ENCODE measurements at places on chromosomes 12 and 14.

DNA sequence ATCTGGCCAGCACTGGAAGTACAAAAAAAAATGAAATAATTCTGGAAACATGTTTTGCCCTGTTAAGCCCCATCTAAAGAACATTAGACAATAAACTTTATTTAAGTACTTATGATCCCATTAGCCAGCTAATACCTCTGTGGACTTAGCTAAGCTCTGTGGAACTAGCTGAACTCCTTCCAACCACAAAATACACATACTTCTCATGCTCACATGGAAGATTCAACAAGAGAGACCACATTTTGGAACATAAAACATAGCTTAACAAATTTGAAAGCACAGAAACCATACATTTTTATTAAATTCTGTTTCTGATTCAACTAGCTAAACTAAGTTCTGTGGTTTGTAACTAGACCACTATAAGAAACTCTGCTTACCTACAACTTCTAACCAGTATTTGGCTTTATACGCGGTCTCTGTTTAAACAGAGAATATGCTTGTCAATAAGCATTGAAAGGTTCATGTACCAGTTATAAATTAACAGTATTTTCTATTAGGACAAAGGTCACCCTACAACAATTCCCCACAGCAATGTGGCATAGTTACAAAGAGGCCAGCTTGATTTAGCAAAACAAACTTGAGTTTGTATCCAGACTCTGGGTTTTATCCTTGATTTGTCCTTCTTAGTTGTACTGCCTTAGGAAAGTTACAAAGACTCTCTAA lies 300.1 kb downstream of the C12orf50 start:
- no peak for DNase-seq

GRCh38 chr12:90936230-90937005 lies 18.6 kb downstream of the CCER1 start:
- no peak for DNase-seq

DNA sequence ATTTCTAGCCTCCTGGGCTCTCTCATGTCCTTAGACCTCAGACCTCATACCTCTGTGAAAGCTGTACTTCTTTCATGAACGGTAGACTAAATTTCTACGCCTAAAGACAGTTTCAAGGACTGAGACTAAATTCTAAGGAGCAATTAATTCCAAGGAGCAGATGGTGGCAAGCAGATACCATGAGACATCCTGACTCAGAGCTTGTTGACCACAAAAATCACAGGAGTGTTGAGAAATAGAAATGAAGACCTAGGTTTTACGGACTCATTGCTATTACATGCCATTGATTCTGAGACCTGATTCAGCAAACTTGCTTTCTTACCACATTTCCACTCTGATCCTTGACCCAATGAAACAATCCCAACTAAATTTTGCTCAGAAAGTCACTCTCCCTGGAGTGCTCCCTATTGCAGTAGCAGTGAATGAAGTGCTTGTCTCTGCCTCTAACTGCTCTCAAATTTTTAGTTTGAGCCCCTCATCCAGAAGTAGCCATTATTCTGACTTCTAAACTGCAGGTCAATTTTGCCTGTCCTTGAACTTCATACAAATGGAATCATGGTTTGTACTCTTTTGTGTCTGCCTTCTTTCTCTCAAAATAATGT lies 52.0 kb downstream of the PEX5 start:
- DNase-seq = no peak

DNA sequence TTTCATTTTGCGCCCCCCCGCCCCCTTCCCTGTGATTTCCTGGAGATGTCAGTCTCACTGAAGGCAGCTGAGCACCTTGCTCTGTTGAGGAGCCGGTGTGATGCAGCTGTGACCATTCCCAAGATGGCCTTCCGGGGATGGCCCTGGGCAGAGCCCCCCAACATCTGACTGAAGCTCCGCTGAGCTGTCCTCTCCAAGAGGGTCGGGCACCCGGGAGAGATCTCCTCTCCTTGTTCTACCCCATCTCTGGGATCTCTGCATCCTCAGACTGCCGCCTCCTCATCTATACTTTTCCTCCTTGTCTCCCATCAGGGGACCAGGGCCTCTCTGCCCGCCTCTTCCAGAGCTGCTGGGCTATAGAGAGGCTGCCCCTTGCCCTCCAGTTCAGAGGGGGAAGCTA lies 965 bp upstream of the SMOC1 start:
- DNase-seq = no peak

DNA sequence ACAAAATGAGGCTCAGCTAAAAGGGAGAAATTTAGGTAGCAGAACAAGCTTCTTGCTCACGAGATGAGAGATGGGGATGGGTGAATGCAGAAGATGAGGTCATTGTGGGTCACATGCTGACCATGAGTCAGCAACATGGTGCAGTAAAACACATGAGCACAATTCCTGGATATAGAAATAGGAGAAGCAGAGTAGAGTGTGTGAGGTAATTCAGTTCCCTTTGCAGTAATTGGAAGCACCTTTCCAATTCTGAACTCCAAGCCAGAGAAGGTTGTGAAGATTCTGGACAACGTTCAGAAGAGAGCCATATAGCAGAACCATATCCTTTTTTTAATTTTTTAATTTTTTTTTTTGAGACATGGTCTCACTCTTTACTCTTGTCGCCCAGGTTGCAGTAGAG lies 62.0 kb upstream of the LMNTD1 start:
- no peak for DNase-seq

DNA sequence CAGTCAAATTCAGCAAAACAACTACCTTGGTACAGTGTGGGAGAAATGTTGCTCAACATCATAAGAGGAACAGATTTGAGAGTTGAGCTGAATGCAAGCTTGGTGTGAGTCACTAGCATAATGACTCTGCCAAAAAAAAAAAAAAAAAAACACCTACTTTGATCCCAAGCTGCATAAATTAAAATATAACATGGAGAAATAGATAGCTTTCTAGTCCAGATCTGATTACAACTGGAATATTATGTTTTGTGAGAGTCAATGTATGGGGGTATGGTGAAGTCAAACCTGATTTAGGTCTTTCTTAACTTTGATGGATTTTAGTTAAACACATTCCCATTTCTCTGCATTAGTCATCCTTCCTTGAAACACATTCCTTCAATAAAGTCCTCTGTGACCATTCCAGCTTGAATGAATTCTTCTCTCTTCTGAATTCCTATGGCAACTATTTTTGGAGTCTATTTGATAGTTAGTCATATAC lies 188.1 kb downstream of the SLC5A8 start:
- no peak for DNase-seq

- no peak for DNase-seq
Observed at GRCh38 chr12:45532113-45532512, 197.4 kb upstream of the ARID2 start.

GRCh38 chr12:6212086-6212485 lies 11.9 kb downstream of the CD9 start:
- no peak for DNase-seq

GRCh38 chr12:78697817-78698415 lies 166.7 kb upstream of the SYT1 start:
- no peak for DNase-seq

DNA sequence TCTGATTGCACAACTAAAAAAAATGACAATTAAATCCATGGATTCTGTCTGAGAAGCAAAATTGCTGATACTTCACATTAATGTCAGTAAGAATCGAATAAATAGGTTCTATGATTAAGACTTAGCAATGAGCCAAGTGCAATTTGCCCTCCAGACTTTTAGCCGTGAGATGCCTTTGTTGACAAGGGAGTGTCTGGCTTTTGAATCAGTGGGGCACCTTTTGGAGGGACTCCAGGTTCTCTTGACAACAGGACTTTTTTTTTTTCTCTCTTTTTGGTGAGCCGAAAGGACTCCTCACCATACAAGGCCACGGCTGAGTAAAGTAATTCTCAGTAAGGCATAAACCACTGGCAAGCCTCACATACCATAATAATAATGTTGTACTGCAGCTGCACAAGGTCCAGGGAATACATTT lies 4.7 kb upstream of the MDM1 start:
- no peak for DNase-seq

DNA sequence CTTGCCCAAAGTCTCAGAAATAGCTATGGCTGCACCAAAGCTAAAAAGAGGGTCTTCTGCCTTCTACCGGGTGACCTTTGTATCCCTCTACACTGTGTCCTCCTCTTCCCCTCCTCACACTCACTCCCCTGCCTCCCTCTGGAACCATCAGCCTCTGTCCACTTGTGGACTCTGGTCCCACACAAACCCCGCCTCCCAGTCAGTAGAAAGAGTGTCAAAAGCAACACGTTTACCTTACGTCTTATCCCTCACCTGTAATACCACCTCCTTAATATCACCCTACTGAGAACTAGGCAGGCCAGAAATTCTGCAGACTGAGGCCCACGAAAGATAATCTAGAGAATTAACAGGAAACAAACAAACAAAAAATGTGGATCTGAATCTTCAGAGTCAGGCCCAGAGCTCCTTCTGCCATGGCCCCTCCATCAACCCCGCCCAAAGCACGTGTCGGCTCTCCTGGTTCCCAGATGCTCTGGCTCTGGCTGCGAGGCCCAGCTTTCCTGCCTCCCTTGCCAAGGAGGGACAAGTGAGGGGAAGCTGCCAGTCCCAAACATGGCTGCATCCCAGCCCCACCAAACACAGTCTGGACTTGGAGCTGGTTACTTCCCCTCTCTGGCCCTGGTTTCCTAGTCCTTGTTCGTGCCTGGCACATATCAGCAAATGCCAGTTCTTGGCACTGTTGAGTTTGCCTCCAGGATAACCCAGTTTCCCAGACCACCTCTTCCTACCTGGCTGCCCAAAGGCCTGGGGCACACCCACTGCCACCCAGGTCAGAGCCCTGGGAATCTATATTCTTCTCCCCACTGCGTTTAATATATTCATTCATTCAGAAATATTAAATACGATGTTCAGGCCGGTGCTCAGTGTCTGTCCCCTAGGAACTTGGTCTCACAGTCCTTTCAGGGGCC lies 2.7 kb downstream of the ACTN1 start:
- DNase-seq = no peak

- DNase-seq = no peak
Observed at GRCh38 chr12:30450872-30451271, 244.8 kb downstream of the IPO8 start.

DNA sequence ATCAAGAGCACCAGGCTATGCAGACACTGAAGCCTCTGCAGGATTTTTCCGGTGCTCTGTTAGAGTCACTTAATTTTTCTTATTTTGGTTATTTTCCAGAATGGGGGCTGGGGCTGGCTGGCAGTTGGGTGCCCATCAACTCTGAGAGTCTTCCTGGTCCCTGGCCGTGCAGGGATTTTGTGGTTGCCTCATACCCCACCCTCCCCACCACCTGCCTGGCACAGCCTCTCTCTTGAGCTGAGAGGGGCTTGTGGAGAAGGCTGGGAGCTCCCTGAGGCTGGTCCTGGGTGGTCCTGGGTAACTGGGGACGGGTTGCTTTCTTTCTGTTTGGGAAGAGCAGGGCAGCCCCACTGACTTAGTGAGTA lies 23.3 kb downstream of the LRTM2 start:
- no peak for DNase-seq

GRCh38 chr14:20706657-20707355 lies 18.2 kb downstream of the ANG start:
- DNase-seq = no peak

DNA sequence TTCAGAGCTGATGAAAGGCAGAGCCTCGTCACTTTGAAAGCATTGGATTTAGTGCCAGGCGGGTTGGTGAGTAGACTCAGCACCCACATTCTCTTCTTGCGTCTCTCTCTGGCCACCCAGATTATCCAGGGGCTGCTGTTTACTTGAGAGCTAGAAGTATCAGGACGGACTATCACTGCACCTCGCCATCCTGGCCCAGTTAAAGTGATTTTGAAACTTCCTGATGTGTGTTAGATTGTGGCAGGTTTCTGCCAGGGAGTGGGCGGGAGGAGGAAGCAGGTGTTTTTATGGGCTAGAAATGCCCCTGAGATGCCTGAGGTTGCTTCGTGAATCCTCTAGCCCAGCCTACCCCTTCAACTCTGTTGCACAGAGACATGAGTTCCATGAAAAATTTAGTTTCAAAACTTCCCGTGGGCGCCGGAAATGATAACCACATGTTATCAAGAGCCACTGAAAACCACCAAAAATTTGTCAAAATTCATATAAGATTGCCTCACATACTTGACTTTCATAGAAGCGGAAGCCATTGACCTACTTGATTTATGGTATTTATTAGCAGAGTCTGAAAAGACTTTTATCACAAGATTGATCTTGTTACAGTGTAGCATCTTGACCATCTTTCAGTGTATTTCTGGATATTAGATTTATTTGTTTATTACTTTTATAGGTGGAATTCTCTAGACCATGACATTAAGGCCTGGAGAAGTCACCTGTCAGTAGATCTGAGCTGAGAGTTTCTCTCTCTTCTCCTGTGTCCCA lies 466.0 kb downstream of the RAD51B start:
- no peak for DNase-seq

DNA sequence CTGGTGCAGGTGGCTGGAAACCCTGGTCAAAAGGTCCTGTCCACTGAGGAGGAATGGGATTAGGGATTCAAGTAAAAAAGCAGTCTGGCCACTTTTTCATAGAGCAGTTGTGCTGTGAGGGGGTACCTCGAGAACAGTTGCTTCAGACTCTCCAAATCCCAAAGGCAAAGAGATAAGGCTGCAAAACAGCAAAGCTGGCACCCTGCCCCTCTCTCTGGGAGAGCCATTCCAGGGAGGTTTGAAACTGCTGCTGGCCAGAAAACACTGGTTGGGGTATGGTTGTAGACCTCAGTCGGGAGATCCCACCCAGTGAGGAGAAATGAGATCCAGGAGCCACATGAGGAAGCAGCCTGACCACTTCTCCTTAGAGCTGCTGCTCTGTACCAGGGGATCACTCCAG lies 137.3 kb downstream of the CEP83 start:
- DNase-seq = no peak

- DNase-seq = no peak
Observed at GRCh38 chr14:77625360-77625759, 8.9 kb upstream of the SPTLC2 start.

- DNase-seq = no peak
Observed at GRCh38 chr14:21724090-21724973, 50.7 kb upstream of the OR4E1 start.

- no peak for DNase-seq
Observed at GRCh38 chr12:131166717-131167116, 213.0 kb downstream of the ADGRD1 start.
